ENCODE measurements at places on chromosomes 1 and 21.

DNA sequence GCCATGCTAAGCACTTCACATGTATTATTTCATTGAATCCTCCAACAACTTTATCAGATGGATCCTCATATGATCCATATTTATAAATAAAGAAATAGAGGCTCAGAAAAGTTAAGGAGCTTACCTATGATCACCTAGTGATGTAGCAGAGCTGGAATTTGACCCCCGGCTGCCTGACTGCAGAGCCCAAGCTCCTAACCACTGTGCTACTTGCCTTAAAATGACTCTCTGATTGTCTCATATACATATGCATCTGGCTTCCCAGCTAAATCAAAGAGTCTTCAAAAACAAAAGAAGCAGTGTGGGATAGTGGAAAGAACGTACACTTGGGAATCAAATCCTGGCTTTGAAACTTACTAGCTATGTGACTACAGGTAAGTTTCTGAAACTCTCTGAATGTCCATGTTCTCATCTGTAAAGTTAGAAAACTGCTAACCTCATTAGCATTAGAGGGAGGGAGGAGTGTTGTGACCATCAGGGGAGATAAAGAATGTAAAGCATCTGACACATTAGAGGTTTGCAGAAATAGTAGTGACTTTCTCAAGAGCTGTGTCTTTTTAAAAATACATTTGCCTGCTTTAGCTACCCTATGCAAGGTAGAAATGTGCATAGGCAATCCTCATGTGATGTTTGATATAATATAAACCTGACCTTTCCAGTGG, 67.2 kb upstream of the BARHL2 start:
- DNase-seq = no peak

GRCh38 chr21:41808094-41808493, 41.2 kb upstream of the RIPK4 start:
- no peak for DNase-seq

DNA sequence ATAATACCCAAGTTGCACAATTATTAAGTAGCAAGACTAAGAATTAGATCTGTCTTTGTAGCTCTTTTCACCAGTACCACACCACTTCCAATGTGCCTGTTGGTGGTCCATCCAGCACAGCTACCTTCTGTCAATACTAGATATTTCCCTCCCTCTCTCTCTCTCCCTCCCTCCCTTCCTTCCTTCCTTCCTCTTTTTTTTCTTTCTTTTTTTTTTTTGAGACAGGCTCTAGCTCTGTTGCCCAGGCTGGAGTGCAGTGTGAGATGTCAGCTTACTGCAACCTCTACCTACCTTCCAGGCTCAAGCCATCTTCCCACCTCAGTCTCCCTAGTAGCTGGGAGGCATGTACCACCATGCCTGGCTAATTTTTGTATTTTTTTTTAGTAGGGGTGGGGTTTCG, 21.1 kb downstream of the KPNA6 start:
- DNase-seq = no peak

DNA sequence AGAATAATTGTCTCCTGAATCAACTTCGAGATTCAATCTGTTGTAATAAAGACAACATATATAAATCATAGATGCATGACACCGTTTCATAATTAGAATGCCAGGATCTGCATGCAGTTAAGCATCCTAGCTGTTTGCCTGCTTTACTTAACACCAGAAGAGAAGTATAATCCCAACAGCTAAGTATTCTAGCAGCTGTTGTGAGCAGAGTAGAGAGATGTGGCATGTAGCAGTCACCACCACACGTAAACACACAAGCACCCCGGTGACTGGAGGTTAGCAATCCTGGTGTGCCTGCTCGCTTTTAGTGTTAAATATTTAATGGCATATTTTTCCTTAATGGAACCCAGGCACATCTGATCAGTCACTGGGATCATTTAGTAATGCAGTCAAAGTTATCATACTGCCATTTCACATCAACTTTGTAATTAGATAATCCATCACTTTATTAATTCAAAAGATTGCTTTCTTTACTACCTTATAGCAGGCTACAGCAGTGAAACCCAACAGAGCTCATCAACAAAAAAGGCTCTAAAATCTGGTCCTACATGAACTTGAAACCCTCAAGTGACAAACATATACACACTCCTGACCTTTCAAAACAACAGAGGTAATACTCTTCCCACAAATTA, 187.9 kb downstream of the SMYD3 start:
- no peak for DNase-seq

DNA sequence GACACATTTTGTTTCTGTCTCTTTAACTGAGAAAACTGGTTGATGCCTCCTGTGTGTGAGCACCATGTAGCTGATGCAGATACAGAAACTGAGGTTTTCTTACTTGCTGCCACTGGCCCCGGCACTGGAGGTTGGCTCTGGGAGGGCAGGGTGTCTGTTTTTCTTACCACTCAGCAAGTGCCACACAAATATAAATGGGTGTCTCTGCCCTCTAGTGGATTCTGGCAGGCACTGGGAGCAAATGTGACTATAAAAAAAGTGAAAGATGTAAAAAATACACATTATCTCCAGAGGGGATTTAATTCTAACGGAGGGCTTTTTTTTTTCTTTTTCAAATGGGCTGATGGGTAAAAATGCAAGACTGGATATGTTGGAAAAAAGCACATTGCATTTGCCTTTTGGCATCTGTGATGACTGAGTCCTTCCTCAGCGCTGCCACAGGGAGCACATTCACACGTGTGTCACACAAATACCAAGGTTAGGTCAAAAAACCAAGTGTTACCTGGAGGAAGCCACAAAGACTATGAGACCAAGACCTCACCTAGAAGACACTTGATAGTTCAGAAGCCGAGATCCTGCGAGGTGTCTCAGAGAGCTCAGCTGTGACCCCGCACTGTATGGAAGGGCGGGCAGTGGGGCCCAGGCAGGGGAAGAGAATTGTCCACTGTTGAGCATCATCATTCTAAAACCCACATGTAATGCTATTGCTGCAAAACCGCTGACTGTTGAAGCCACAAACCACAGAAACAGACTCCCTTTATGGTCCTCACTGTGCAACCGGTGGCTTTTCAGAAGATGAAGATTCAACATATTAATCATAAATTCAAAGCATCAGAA, 18.9 kb downstream of the PGBD2 start:
- peak; percentile 19 for DNase-seq

GRCh38 chr1:84883286-84883685, 9.7 kb downstream of the LPAR3 start:
- no peak for DNase-seq
